ENCODE measurements at places on chromosomes 6 and 20. TPM values are rescaled to one million over a fixed set of nuclear protein-coding genes. Genes with fewer than 3 reads are reported as not detected.

PPIL4 gene
- 26.7 TPM for total RNA-seq

NEDD9 gene
- total RNA-seq, result 88.1 TPM

LTA gene
- not detected for total RNA-seq

RGS17 gene
- 3.4 TPM for total RNA-seq

DEF6 gene
- 13.6 TPM for total RNA-seq

ZNF165 gene
- 0.68 TPM for total RNA-seq

CDH4 gene
- total RNA-seq, result not detected

HINT3 gene
- 25.1 TPM for total RNA-seq

TMEM200A gene
- total RNA-seq, result 4.8 TPM

PDYN gene
- total RNA-seq, result not detected

CUL9 gene
- total RNA-seq, result 16.3 TPM

CLPSL1 gene
- not detected for total RNA-seq

BPIFB2 gene
- total RNA-seq, result not detected

TNF gene
- total RNA-seq, result not detected

EDN1 gene
- 15.9 TPM for total RNA-seq

MOXD1 gene
- total RNA-seq, result 4.8 TPM

MYO6 gene
- 23.8 TPM for total RNA-seq

TTI1 gene
- 14.8 TPM for total RNA-seq

DEK gene
- 113 TPM for total RNA-seq

SLC22A3 gene
- 6.8 TPM for total RNA-seq

OVOL2 gene
- not detected for total RNA-seq

All from subcutaneous adipose tissue (tissue), 4 donors.